ENCODE measurements at places on chromosomes 4 and X.

GRCh38 chr4:7654550-7655445 is 220.1 kb upstream of the PSAPL1 start:
- H3K36me3 ChIP-seq: no peaks in the 10 kb centered on the region
- H3K4me3 ChIP-seq: no peak overlapping the region
- peaks cover 12% of the 10 kb centered on the region for H3K4me1 ChIP-seq
- H3K27me3 ChIP-seq: no peaks in the 10 kb centered on the region
- no peak for DNase-seq
- H3K27ac ChIP-seq: no peak overlapping the region

GRCh38 chr4:139562067-139562684 is 6.2 kb upstream of the SETD7 start:
- peaks cover 15% of the 10 kb centered on the region for H3K27me3 ChIP-seq
- H3K4me3 ChIP-seq: no peak overlapping the region
- no peak overlapping the region for H3K27ac ChIP-seq
- H3K4me1 ChIP-seq: peaks cover 41% of the 10 kb centered on the region
- H3K36me3 ChIP-seq: no peaks in the 10 kb centered on the region

DNA sequence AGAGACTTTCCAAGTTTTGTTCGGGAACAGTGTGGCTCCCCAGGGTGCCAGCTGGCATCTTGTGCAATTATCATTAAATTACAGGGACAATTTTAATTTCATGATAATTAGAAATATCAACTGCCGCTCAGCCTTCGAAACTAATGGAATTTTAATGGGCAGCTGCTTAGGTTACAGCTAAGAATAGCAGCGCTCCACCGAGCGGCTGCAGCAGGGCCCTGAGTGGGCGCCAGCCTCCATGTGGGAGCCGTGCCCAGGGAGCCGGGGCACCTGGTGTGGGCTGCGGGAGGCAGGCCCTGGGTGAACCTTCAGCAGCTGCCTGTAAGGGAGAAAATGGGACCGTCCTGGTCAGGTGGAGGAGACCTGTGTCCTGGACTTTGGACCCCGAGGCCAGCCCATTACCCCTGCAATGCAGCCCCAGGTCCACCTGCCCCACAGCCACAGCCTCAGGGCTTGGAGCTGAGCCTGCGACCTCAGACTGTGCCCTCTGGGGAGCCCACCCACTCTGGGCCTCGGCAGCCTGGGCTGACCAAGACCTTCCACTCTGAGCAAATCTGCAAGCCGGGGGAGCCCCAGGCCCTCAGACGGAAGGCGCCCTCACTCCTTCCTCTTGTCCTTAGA is 21.1 kb downstream of the MSANTD1 start:
- no peaks in the 10 kb centered on the region for H3K27me3 ChIP-seq
- no peaks in the 10 kb centered on the region for H3K4me1 ChIP-seq
- H3K27ac ChIP-seq: no peak overlapping the region
- DNase-seq: no peak
- H3K36me3 ChIP-seq: no peaks in the 10 kb centered on the region
- H3K4me3 ChIP-seq: no peak overlapping the region

- H3K36me3 ChIP-seq: no peaks in the 10 kb centered on the region
- no peaks in the 10 kb centered on the region for H3K4me1 ChIP-seq
- no peak overlapping the region for H3K27ac ChIP-seq
- H3K4me3 ChIP-seq: no peak overlapping the region
- no peak for DNase-seq
These were observed 2.2 kb downstream of the PDE6B start for GRCh38 chr4:627347-628125.

DNA sequence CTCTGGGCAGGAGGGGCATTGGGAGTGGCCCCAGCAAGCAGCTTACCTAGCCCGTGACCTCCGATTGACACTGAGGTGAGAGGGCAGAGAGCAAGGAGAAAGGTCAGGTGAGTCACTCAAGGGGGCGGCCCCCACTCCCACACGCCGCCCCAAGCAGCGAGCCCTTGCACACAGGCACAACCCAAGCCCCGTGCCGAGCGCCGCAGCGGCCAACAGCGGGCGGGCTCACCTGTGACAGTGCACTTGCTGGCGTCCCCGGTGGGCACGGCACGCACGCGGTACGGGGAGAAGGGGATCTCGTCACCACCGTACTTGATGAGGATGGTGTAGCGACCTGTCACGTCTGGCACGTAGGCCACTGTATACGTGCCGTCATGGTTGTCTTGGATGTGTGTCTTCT is 17.2 kb downstream of the FLNA start:
- peak overlapping the region; percentile 13 for H3K27ac ChIP-seq
- H3K36me3 ChIP-seq: peaks cover 64% of the 10 kb centered on the region
- peaks cover 26% of the 10 kb centered on the region for H3K4me1 ChIP-seq
- no peak overlapping the region for H3K4me3 ChIP-seq
- no peak for DNase-seq

DNA sequence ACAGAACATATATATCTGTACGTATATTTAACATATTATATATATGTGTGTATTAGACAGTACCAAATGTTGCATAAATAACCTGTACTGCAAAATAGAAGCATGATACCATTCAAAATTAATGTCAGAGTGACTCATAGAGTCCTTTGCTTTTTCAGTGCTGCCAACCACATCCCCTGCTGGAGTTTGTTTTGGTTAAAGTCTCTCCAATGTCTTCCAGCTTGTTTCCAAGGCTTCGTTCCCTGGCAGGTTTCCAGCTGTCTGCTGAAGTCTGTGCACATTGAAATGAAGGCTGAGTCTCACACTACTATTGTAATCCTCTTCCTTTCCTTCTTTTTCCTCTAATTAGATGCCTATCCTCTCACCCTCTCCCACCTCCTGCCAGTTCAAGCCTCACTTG is 14.9 kb downstream of the NRK start:
- H3K4me1 ChIP-seq: no peaks in the 10 kb centered on the region
- DNase-seq: no peak
- H3K36me3 ChIP-seq: no peaks in the 10 kb centered on the region
- no peaks in the 10 kb centered on the region for H3K27me3 ChIP-seq
- H3K4me3 ChIP-seq: no peak overlapping the region

- H3K27ac ChIP-seq: no peak overlapping the region
- no peaks in the 10 kb centered on the region for H3K36me3 ChIP-seq
- no peaks in the 10 kb centered on the region for H3K4me1 ChIP-seq
- H3K4me3 ChIP-seq: no peak overlapping the region
- no peaks in the 10 kb centered on the region for H3K27me3 ChIP-seq
These were observed 142.7 kb upstream of the MAP3K15 start for GRCh38 chrX:19658030-19658429.

GRCh38 chr4:47373174-47373573 is 90.3 kb downstream of the COMMD8 start:
- H3K4me3 ChIP-seq: no peak overlapping the region
- no peaks in the 10 kb centered on the region for H3K36me3 ChIP-seq
- no peak overlapping the region for H3K27ac ChIP-seq
- DNase-seq: no peak
